ENCODE measurements at places on chromosomes 1 and 21.

- no peak for DNase-seq
These were observed 242.9 kb downstream of the HHAT start for GRCh38 chr1:210571356-210572284.

- no peak for DNase-seq
These were observed 17.6 kb downstream of the CLCN6 start for GRCh38 chr1:11823366-11824137.

- no peak for DNase-seq
These were observed 1390.1 kb downstream of the MRPL39 start for GRCh38 chr21:24217151-24217550.

DNA sequence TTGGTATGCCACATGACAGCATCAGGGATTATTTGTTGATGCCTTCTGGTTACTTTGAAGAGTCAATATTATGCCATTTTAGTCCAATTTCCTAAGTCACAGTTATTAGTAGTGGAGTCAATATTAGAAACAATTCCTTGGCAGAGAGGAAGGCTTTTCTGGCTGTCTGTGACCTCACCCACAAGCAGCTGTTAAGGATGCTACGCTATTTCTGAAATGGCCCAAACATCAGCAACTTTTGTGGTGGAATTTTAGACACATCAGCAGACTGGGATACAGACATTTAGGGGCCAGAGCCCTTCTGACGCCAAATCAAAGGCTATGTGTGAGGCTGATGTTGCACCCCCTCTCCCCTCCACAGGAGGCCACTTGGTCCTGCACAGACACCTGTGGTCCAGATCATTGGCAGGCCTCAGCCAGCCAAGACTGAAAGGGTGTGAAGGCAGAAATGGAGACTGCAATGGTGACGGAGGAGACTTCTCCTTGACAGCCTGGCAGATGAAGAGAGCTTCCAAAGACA is 9.2 kb upstream of the RXRG start:
- DNase-seq, result no peak

DNA sequence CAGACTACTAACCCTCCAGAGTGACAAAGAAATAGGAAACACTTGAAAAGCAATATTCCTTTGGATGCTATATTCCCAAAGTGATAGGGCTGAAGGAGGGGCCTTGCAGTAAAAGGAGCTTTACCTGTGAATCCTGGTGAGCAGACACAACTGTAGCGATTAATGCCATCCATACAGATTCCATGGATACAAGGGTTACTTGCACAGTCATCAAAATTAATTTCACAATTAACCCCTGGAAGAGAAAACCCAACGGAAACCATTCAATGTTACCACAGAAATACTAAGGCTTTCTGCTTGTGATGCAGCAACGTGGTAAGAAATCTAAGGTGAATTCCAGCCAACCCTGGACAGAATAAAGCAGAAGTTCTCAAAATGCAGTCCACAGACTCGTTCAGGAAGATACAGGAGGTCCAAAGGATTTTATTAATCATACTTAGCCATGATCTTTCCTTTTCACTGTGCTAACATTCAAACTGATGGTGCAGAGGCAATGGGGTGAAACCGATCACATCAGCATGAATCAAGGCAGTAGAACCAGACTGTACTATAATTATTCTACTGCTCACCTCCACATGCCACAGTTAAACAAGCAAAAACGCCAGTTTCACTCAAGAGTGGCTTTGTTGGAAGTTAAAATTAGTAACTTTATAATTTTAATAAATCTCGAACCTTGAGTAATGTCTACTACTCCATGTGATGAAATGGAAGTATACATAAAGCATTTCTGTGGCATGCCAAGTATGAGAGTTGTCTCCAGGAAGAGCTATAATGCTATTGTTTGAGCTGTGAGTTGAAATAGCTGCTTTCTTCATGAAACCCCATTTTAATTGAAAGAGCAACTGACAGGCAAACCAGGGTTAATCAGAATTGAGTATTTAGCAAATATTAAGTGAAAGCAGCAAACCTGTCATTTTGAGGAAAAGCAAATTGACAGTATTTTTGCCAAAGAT is 63.2 kb upstream of the ADAM30 start:
- no peak for DNase-seq

DNA sequence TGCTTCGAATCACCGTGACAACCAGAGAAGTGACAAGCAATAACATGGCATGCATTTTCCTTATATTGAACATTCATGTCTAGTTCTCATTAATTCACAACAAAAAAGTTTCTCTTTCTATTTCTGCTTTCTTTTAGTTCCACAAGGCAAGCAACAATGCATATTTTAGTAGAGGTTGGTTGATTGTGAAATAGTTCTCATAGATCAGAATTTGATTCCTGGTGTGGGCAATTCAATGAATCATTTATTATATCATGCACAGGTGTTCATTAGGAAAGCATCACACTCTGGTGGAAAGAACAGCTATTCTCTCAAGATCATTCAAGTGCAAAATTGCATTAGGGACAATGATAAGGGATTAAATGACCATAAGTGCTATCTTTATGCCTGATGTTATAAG is 980.9 kb downstream of the BRINP3 start:
- DNase-seq, result no peak

DNA sequence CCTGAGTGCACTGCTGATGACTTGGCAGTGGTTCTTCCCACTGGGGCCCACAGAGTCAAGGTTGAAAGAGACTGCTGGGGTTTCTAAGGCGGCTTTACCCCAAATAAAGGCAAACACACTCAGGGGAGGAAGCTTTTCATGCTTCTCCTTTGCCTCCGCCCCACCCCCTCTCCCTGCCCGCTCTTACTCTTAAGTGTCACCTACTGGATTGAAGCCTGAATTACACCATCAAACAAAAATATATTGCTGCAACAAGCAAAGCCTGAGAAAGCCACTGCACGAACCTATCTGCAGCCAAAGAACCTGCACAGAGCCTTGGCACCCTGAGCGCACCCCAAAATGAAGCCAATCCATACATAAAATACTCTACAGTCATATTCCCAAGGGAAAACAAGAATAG is 63.1 kb downstream of the PTGFR start:
- DNase-seq, result no peak

DNA sequence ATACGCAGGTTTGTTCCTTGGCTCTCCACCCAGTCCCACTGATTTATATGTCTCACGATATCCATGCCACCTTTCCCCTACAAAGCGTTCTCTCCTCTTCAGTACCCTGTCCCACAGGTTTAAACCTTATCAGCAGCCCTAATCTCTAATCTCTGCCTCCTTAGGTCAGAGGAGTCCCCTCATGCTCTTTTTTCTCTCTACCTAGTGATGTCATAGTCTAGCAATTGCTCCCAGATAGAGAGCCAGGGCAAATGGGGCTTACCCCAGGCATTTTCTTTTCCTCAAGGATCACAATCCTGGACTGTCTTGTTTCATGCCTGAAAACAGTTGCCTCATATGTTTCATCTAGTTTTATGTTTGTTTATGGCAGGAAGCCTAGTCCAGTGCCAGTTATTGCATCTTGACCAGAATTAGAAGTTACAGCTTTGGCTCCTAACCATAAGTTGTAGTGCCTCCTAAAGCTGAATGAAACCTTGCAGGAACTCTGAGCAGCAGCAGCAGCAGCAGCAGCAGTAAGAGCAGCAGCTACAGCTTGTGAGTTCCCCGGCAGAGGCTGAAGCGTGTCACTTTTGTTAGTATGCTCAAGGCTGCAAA is 26.7 kb upstream of the TP53BP2 start:
- DNase-seq, result no peak

DNA sequence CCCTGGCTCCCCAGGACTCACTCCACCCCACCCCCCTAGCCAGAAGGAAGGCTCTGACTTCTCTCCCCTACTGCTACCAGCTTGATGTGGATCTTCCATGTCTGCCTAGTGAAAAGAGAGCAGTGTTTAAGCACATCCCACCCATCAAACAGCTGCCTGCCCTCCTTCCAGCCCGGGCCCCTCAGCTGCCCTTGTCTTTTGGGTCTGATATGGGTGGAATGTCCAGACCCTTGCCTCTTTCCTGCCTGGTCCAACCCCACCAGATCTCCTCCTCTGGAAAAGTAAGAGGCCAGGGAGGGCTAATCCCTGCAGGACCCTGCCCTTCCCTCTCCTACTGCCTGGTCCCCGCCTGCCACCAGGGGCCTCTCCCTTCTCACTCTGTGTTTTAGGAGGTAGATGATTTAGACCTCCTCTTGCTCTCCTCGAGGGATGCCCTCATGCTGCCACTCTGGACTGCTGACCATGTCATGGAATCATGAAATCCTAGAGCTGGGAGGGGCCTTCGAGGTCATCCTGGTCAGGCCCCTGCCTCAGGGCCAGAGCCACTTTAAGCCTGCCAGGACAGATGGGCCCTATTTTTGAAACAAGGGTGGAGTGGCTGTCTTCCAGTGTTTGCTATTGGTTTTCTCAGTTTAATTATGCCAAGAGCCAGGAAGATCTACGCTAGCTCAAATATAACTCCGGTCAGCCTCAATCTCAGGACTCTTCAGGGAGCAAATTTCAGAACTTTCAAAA is 15.8 kb upstream of the HSPG2 start:
- no peak for DNase-seq

- no peak for DNase-seq
These were observed 5.6 kb downstream of the LYPLAL1 start for GRCh38 chr1:219179293-219179692.

DNA sequence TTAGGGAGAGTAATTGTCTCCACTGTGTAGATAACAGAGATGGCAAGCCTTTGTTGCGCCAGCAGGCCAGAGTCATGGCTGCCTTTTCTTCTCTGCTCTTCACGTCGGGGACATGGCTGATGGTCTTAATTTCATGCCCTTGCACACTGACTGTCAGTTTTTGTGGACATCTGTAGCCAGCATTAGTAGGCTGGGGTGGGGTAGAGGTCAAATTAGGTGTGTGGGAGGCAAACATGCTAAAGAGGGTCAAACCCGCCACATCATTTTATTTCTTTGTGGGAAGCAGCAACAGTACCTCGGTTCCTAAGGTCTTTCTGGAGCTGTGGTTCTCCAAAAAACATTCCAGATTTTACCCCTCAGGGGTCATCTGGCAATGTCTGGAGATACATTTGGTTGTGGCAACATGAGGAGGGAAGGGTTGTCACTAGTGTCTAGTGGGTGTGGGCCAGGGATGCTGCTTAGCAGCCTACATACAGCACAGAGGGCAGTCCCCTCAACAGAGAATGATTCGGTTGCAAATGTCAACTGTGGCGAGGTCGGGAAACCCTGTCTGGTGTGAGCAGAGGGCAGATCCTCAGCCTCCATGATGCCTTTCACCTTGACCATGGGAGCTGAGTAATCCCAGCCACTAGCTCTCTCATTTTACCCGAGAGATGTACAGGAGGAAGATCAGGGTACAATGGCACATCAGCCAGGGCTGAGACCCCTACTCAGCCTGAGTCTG is 14.7 kb downstream of the RUNX1 start:
- DNase-seq, result no peak

- no peak for DNase-seq
These were observed 65.2 kb downstream of the GBP6 start for GRCh38 chr1:89429062-89429461.

DNA sequence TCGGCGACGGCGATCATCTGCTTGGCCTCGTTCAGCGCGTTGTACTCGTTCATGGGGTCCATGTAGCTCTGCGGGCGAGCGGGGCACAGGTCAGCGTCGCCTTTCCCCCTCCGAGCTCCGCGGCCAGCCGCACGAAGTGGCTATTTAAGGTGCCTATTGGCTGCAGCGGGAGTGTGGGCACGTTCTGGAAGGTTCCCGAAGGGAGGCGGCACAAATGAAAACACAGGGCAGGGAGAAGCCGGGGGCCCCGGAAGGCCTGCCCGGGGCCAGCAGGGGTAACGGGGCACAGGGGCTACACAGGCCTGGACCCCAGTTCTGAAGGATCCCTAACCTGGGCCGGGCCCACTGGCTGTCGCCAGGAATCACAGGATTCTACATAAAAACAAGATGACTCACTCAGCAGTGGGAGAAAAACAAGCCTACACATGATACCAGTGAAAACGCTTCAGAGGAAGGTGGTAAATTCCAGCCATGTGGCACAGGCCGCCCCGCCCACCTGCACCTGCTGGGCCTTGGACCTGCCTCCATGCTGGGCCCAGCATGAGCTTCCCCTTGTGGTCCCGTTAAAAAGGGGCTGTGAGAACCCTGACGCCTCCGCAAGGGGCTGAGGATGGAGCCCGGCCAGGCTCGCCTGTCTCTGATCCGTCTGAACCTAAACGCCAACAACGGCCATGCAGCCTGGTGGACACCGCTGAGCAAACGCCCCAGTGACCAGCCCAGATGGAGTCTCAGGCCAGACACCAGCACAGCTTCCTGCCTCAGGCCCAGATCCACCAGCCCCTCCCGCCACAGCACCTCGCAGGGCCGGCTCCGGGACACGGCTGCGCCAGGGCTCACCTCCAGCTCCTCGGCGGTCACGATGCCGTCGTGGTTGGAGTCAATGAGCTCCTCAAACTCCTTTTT is 3.9 kb upstream of the TNFRSF4 start:
- peak; percentile 73 for DNase-seq

GRCh38 chr1:30982431-30982830 is 73.9 kb upstream of the SDC3 start:
- no peak for DNase-seq

DNA sequence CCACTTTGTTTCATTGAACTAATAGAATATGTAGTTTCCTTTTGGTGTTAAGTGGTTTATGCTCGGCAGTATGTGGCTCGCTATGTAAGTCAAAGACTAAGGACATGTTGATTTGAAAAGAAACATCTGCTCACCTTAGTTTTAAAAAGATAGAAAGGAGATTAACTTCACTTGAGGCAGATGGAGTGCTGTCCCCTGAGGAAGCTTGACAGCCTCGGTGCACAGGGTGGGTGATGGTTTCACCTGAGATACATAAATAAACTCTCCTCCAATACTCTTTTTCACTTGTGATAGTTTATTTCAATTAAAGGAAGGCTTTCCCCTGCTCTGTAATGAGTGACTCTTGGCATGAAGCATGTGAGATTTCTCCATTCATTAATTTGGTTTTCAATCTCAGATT is 70.8 kb upstream of the FMN2 start:
- no peak for DNase-seq

DNA sequence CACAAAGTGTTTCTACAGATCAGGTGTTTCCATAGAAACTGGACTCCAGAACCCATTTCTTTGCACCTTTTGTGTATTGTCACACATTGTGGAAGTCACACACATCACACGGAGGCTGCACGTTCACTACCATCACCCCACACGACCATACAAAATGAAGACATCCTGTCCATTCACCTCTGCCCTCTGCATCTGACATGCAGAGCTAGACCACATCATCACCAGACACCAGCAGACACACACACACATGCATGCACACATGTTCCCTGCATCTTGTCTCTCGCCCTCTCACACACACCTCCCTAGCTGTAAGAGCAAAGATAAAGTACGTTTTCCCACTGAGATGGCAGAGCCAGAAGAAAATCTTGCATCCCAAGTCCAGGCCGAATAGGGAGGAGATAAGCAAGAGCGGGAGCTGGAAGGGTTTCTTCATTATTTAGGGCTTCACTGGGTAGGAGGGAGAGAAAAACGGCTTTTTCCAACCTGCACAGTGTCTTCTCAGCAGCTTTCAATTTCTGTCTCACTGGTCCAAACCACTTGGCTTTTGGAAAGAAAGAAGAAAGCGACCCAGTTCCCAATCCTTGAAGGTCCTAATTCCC is 709 bp downstream of the PRELP start:
- no peak for DNase-seq

- no peak for DNase-seq
These were observed 143.7 kb upstream of the CAMK1G start for GRCh38 chr1:209439828-209440227.
